ENCODE measurements at places on chromosomes 16 and 17.

DNA sequence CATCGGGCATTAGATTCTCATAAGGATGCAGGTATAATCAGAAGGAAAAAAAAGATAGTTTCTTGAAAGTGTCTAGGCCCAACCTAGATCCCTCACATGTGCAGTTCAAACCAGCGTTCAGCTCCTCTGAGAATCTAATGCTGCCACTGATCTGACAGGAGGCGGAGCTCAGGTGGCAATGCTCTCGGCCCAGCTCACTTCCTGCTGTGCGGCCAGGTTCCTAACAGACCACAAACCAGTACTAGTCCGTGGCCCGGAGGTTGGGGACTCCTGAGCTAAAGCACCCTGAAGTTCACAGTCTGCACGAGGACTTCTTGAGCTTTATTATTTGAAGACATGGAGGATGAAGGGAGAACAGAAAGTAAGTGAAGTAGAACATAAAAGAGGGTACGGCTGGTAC lies 16.8 kb downstream of the SMCR8 start:
- peak; percentile 22 for DNase-seq

GRCh38 chr17:46958041-46958591 lies 20.9 kb downstream of the RPRML start:
- no peak for DNase-seq

- no peak for DNase-seq
These were observed 14.4 kb upstream of the MYLK3 start for GRCh38 chr16:46762583-46762982.

DNA sequence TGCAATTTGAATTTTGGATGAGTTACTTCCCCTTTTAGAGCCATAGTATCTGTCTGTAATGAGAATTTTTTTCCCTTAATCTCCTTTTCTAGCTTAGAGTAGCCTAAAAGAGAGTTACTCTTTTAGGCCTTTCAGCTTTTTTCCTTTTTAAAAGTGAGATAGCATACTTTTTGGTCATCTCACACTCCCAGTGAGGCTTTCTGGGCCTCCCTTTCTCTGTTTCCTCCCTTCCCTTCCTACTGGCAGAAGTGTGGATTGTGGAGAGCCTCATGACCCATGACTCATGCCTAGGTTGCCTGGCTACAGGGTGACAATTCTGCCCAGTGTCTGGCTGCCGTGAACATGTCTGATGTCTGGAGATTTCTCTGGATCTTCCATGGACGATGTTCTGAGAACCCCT lies 15.2 kb downstream of the KRT23 start:
- DNase-seq: no peak

- DNase-seq: no peak
These were observed 69.6 kb downstream of the RBFOX3 start for GRCh38 chr17:79541056-79541850.

GRCh38 chr17:80906364-80907259 lies 85.0 kb upstream of the CHMP6 start:
- no peak for DNase-seq

GRCh38 chr16:5333991-5334390 lies 236.4 kb upstream of the EEF2KMT start:
- DNase-seq: no peak

GRCh38 chr17:79741751-79742588 lies 11.2 kb downstream of the ENPP7 start:
- DNase-seq: peak; percentile 68

- DNase-seq: no peak
These were observed 806 bp downstream of the PERCC1 start for GRCh38 chr16:1431497-1432270.

- no peak for DNase-seq
These were observed 4.4 kb upstream of the PIK3R5 start for GRCh38 chr17:8969901-8970300.

DNA sequence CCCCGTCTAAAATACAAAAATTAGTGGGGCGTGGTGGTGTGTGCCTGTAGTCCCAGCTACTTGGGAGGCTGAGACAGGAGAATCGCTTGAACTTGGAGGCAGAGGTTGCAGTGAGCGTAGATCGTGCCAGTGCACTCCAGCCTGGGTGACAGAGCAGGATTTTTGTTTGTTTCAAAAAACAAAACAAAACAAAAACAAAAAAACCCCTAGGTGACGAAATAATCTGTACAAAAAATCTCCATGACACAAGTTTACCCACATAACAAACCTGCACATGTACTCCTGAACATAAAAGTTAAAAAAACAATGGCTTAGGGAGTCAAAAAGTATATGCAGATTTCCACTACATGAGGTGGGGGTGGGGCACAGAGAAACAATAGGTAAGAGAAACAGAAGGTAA lies 140.5 kb upstream of the ASIC2 start:
- DNase-seq: no peak

DNA sequence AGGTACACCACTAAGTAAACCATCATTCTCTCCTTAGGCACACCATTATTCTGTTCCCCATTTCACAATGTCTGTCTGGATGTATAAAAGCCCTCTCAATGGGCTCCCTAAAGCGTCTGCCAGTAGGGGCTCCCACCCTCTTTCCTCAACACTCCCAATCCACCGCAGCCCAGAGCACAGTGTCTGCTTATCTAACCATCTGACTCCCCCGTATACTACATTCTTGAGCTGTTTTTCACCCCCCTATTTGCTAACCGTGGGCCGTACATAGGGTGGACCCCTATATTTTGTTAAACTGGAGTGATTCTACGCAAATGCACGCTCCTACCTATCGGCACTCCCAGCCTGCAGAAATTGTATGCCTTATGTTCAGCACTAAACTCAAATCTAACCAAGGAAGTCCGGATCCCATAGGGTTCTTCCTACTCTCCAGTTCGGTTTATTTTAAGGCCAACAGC lies 685 bp upstream of the PSMD3 start:
- DNase-seq: no peak

DNA sequence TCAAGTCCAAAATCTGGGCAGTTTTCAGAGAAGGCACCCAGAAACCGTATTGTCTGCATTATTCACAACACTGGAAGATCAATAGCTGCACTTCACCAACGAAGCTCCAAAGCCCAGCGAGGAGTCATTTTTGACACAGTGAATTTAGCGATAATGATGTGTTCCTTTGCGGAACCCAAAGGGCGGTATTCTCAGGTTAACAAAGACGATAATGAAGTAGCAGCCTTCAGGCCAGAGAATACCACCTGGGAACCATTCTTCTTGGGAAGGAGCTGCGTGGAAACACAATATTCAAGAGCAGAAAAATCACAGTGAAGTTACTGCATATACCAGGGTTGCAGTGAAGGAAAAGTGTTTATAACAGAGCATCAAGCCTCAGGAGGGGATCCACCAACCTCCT lies 381.0 kb downstream of the TOX3 start:
- no peak for DNase-seq

DNA sequence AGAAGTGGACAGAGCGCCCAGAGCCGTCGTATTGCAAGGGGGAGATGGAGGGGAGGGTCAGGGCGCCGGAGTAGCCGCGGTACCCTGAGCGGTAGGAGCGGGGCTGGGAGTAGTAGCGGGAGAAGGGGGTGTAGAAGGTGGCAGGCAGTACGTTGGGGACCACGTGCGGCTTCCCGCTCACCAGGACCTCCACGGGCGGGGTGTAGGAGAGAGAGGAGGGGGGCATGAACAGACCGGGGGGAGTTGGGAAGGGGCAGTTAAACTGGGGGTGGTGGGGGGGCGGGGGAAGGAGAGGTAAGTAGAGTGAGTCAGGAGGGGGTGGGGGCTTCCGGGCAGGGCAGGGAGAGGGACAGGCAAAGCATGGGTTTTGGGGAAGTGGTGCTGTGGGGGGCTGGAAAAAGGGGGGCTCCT lies 16.8 kb downstream of the ST6GALNAC2 start:
- DNase-seq: no peak

DNA sequence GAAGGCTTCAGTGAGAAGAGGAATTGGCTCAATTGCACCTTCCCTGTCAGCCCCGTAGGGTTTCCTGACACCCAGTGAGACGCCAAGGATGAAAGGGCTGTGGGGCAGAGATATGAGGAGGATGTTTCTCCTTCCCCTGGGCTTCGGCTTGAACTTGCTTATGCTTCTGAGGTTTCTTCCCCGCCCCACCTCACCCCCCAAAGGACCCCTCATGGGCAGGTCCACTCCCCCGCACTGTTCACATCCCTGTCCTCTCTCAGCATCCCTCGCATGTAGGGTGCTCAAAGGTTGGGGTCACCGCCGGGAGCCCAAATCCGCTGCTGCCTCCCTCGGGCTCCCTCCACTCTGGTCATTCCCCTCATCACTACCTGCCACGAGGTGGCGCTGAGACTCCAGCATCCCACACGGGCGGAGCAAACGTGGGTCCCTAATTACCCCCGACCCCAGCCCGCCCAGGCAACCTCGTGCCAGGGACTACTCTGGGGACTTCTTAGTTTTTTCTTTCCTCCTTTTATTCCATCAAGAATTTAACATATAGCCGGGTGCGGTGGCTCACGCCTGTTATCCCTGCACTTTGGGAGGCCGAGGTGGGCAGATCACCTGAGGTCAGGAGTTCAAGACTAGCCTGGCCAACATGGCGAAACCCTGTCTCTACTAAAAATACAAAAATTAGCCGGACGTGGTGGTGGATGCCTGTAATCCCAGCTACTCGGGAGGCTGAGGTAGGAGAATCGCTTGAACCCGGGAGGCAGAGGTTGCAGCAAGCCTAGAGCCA lies 3.3 kb upstream of the TRARG1 start:
- DNase-seq: peak; percentile 66

GRCh38 chr16:5451641-5452040 lies 354.0 kb upstream of the EEF2KMT start:
- no peak for DNase-seq

- peak; percentile 70 for DNase-seq
These were observed 7.0 kb upstream of the C1QTNF8 start for GRCh38 chr16:1102921-1103635.

- no peak for DNase-seq
These were observed 14.1 kb downstream of the TMC5 start for GRCh38 chr16:19431636-19432340.

DNA sequence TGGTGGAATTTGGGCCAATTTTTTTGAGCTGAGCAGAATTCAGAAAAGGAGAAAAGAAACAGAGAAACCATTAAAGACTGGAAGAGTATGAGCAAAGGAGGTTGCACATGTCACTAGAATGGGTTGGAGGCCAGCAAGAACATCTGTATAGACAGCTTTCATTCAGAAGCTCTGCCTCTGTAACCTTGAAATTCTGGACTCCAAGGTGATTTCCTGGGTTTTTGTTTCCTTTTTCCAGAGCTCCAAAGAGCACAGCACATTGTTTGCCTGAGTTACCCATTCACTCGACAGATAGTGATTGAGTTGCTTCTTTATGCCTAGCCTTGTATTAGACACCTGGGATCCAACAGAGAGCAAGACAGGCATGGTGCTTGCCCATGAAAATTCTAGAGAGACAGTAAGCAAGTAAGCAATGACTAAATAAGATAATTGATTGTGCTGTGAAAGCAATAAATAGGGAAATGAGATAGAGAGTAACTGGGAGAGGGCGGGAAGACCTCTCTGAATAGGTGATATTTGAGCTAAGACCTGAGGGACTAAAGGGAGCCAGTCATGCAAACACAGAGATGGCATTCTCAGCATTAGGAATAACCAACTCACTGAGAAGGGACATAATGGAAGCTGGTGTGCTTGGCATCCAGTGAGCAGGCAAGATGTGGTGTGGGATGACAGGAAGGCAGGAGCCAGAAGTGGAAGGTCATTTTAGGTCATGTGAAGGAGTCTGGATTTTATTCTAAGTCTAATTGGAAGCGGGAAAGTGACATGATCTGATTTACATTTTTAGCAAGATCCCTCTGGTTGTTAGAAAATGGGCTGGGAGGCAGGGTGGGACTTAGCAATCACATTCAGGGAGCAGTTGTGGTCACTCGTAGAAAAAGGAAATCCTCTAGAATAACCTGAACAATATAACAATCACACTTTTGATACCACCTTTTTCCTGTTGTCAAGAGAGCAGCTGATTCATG lies 197.5 kb downstream of the HS3ST3A1 start:
- DNase-seq: no peak

GRCh38 chr16:79589601-79590102 lies 10.9 kb downstream of the MAF start:
- no peak for DNase-seq

DNA sequence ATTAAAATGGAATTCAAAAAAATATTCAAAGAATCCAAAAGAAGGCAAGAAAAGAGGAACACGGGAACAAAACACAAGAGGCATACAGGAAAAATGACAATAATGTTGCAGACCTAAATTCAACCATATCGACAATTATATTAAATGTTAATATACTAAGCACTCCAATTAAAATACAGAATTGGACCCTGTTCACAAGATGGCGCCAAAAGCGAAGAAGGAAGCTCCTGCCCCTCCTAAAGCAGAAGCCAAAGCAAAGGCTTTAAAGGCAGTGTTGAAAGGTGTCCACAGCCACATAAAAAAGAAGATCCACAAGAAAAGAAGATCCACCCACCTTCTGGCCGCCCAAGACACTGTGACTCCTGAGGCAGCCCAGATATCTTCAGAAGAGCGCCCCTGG lies 6.3 kb upstream of the XAF1 start:
- peak; percentile 31 for DNase-seq

DNA sequence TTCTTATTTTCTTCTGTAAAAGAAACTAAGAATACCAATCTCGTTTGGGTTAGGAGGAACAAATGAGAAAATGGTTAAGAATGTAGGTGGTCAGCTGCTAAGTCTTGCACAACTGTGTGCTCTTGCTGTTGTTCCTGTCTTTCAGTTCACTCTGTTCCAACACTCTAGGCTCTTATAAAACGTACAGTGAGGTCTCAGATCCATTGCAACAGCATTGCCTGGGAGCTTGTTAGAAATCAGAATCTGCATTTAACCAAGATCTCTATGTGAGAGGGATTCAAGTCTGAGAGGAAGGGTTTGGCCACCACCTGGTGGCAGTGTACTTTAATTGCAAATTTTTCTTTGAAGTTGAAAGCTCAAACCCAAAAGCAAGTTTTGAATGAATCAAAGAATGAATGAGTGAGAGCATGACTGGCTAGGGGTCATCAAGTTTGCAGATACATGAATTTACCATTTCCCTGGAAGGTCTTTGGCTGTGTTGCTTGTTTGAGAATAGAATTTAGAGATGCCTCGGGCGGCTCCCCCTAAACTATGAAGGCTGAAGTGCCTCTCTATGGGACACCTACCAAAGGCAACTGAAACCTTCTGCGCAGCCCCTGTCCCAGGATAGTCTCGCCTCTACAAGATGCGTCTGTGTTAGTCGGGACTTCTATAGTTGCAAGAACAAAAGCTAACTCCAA lies 2.5 kb downstream of the ALOX15B start:
- DNase-seq: peak; percentile 41

DNA sequence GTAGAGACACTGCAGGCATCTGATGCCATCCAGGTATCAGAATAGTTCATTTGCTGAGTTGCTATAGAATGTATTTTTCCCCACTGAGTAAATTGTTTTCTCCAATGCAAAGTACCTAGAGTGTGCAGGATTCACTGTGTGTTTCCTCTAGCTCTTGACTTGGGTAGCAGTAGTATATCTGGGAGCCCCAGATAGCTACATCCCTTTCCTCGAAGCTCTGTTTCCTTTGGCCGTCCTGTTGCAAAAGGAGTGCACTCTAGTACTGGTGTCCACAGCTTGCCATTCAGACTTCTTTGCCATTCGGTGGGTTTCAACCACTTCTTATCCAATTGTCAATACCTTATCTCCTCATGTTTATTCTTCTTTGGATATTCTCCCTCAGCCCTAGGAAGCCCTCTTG lies 12.8 kb downstream of the ABCA8 start:
- no peak for DNase-seq

GRCh38 chr17:76485569-76485968 lies 15.7 kb downstream of the RHBDF2 start:
- no peak for DNase-seq

GRCh38 chr16:87149051-87149450 lies 168.1 kb downstream of the C16orf95 start:
- no peak for DNase-seq
